Pancreas (tissue), 10 donors: ENCODE measurements at places on chromosomes 6 and 20.
A peak's percentile ranks its signal among the peaks of the same experiment; 100 is the strongest.

GRCh38 chr6:42254505-42254904 lies 36.8 kb upstream of the MRPS10 start:
- DNase-seq = no peak

DNA sequence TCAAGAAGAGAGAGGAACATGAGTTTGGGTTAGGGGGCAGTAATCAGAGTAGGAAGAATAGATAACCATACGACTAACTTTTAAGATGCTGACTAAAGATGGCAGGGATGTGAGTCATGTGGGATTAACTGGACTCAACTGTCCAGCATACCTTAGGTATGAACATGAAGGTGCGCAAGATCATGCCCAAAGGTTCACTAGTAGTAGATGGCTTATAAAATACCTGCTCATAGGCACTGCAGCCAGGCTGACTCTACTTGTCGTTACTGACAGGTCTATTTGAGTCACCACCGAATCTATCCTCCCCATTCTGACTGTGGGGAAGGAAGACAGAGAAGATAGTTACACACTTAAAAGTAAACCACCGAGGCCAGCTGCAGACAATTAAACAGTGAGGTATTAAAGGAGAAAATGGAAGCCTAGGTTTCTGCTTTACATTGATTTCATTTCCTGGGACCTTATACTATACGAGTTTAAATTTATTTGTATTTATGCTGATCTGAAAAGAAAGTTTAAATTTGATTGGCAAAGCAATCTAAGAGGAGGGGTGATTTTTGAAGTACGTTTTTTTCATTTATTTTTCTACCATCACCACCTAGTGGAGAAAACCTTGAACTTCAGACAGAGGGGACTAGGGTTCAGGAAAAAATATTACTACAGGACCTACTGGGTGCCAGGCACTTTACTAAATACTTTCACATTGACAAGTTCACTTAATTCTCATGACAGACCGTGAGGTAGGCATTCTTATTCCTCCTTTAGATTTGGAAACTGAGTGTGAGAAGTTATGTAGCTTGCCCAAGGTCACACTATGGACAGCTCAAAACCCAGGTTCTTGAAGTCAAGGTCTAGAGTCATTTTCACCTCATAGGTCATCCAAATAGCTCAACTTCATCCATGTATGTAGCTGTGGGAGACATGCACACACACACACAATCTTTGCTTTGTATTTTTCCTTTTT lies 4.0 kb upstream of the WRNIP1 start:
- no peak for DNase-seq

- no peak for DNase-seq
Measured at GRCh38 chr6:73139681-73140383, 85.5 kb downstream of the KHDC1L start.

GRCh38 chr6:15495375-15495901 lies 167.4 kb downstream of the DTNBP1 start:
- DNase-seq = no peak

DNA sequence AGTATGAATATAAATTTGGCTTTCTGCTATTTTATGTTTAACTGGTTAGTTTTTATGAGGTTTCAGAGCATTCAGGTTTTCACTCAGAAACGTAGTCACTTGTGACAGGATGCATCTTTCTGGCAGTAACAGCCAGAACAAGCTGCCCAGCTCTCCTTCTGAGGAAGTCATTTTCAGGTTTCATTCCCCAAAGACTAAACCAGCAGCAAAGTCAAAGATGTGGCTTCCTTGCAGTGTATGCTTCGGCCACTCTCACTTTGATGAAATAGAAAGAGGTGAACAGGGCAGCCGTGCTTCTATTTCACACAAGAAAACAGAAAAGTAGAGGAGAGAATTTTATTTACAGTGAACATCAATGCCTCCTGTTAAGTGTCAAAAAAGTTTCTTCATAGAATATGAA lies 469.1 kb downstream of the BTBD3 start:
- no peak for DNase-seq

GRCh38 chr20:25399037-25399430 lies 8.4 kb upstream of the ABHD12 start:
- peak; percentile 19 for DNase-seq

DNA sequence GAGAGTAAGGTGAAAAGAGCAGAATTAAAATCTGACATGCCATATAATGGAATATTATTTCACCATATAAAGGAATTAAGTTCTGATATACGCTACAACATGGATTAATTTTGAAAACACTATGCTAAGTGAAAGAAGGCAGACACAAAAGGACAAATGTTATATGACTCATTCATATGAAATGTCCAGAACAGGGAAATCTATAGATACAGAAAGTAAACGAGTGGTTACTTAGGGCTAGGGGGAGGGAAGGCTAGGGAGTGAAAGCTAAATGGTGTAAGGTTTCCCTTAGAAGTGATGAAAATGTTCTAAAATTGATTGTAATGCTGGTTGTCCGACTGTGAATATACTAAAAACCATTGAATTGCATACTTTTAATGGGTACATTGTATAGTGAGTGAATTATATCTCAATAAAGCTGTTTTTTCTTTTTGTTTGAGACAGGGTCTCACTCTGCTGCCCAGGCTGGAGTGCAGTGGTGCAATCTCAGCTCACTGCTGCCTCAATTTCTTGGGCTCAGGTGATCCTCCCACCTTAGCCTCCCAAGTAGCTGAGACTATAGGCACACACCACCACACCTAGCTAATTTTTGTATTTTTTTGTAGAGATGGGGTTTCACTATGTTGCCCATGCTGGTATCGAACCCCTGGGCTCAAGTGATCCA lies 8.2 kb downstream of the PRPH2 start:
- no peak for DNase-seq

- no peak for DNase-seq
Measured at GRCh38 chr6:115592025-115592424, 468.7 kb downstream of the FRK start.

DNA sequence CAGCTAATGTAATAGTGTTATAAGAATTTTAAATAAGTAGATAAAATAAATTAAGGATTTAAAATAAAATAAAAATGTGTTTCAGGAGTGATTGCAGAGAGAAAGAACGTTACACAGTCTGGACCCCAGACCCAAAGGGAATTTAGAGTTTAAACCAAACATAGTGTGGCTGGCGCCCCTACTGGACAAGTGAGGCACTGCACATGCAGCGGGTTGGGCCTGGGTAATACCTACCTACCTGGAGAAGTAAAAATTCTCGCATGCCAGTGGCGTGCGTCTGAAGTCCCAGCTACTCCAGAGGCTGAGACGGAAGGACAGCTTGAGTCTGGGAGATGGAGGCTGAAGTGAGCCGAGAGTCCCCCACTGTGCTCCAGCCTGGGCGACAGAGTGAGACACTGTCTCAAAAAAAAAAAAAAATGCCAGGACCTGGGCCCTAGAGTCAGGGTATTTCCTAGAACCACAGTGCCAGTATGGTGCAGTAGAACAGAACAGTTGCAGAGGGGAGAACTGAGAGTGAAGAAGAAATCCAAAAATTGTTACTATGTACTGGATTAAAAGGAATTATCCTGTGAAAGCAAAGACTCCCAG lies 71.4 kb upstream of the TCF21 start:
- DNase-seq = peak; percentile 23

GRCh38 chr6:14290041-14290771 lies 172.6 kb downstream of the CD83 start:
- DNase-seq = no peak

DNA sequence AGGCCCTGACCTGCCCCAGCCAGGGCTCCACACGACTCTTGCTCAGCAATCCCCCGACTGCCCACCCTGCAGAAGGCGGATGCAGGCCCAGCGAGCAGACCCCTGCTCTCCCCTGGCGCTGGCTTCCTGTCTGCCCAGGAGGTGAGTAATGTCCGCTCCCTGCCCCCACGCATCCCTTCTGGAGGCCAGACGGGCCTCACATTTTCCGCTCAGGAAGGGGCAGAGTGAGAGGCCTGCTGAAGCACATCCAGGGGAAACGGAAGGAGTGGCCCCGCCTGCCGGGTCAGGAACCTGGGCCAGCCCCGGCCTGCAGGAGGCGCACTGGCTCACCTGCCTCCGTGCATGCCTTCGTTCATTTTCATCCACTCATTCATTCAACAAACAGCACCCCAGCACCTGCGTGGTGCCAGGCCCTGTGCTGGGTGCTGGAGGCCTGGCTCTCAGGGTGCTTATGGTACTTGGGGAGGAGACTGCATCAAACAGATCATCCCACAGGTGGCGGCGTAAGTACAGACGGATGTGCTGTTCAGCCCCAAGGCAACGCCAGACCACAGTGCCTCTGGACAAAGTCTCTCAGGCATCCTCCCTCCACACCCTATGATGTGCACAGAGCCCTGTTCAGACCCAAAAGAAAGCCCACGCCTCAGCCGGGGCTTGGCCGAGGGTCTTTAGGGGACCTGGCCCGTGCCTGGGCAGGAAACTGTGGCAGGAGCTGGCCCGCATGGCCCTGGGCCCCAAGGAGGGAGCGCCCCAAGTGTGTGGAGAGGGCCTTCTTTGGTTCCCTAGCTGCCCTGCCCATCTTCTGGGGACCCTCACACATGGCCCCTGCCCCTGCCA lies 112.1 kb downstream of the ASXL1 start:
- peak; percentile 17 for DNase-seq

DNA sequence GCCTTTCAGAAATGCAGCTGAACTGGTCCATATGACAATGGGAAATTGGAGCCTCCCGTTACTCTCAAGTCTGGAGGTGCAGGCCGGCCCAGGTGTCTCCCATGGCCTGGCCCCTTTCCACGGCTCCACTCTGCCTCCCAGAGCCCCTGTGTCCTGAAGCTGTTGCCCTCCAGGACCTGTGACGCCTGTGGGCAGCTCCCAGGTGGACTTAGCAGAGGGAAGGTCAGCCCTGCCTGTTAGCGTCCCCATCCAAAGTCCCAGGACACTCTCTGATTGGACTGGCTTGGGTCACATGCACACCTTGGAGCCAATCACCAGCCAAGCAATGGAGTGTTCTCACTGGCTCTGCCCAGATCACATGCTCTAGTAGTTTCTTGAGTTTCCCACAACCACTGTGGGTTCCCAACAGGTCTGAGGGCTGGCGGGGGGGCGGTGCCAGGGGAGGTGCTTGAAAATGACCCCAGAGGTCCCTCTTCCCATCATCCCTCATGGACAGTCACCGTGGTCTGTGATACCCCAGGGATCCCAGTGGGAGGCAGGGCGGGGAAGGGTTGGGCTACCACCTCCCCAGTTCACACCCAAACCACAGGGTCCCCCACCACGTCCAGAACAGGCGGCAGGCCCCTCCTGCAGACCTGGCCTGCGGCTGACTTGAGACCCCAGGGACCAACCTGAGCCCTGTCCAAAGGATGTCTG lies 135.6 kb downstream of the TAF4 start:
- peak; percentile 40 for DNase-seq

GRCh38 chr6:116714296-116714695 lies 33.3 kb downstream of the KPNA5 start:
- no peak for DNase-seq

DNA sequence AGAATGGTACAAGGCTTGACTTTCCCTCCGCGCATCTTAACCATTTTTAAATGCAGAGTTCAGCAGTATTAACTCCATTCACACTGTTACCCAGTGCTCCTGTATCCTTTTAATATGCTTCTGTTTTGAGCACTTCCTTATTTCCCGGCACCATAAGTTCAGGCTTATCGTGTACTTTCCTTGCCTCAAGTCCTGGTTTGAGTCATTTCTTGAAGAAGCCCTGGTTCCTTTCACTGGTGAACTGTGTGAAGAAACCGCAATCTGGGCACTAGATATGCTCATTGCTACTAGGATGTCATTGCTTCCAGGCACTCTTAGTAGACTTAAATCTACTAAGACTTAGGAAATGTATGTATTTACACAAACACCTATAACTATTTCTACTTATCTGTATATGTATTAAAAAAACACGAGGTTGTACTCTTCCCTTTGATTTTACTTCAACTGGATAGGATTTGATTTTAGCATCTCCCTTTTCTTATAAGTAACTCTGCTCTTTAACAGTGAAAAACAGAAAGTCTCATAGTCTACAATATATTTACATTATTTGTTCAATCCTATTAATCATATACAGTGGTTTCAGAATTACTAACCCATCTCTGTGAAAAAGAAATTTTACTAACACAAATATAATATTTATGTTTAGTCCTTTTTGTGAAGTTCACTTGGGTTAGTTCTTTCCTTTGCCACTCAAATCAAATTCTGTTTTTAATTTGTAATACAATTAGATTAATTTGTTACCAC lies 135.5 kb downstream of the CDKAL1 start:
- DNase-seq = no peak

DNA sequence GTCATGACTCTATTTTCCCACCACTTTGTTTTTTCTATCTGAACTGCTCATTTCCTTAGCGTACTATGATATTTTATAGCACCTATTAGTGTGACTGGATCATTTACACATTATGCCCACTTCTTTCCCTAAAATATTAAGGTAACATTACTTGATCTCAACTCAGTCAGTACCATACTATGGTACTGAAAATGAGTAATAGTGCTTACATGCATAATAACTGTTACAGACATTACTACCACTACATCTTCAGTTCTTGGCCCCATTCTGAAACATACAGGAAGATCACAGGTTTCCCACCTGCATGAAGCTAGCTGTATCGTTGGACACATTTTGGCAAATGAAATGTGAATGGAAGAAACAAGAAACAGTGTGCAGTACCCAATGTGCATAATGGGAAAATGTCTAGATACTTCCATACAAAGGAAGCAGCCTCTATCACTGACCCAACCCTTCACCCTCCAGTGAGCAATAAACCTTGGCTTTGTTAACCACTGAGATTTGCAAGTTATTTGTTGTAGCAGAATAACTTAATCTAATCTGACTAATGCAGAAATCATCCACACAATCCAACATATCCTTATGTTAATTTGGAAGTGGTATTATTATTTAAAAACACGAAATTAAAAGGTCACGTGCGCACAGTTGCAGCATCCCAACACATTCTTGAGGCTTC lies 108.6 kb upstream of the DOK5 start:
- DNase-seq = no peak

DNA sequence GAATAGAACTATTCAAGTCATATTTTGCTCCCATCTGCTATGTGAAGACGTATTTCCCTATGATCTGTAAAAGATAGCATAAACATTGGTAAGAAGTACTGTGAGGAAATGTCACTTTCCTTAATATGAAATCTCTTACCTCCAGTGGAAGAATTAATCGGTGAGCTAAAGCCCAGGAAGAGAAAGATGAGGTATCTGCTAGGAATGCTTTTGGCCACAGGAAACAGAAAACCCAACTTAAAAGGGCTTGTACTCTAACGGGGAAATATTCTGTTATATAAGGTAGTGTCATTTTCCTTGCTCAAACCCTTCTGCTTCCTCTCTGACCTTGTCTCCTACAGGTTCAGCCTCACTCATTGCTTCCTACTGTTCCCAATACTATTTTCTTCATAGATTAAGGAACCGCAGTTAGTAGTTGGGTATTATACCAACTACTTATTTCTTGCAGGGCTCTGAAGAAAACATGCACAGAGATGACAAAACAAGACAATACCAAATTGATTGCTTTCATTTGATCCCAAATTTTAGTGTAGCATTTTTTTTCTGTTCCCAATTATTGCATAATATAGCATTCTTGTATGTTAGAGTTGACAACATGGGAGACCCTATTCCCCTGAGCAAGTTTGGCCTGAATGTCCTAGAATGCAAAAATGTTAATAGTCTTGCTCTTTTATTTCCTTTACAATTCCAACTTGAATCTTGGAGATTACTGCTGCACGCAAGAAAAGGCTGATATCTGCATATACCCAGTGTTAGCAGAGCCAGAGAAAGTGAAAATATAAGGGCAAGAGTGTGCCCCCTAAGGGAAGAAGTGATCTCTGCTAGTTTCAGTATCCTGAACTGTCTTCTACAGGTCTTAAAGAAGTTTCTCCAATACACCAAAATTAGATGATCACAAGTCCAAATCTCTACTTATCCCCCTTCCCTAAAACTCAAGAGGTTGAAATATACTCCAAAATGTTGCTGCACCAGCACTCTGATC lies 65.3 kb downstream of the AFG1L start:
- DNase-seq = no peak
